ENCODE measurements at places on chromosomes 1 and 21.

DNA sequence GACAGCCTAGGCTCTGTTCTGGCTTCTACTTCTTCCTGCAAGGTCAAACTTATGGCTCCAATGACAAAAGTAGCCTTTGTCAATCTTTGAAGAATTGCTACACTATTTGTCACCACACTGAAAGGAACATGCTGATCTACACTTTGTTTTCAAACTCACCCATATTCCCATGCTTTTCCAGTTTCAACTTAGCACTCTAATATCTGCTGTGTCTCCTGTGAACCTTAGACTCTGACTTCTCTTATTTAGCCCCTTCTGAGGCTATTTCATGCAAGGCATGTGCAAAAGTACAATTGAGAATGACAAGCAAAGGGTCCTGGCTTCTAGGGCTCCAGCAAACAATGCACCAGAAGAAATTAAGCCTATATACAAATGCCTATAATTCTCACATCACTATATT is 374.9 kb downstream of the VAV3 start:
- no peak for DNase-seq

DNA sequence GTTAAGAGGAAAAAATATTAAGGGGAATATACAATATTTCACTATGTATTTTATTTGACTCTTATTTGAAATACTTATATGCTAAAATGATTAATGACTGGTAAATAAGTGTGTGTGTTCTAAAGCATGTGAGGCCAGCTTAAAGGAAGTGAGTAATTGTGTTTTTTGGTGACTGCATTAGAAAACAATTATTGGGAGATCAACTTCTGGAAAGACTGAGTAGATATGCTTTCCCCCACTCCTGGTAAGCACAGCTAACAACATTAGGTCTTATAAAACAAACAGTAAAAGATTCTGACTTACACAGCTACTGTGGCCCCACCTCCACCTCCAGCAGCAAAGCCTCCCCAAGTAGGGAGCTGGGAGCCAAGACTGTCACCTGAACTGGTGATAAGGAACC is 403.0 kb downstream of the SRGAP2C start:
- no peak for DNase-seq

- no peak for DNase-seq
Measured at GRCh38 chr1:198943484-198944187, 304.8 kb downstream of the PTPRC start.

GRCh38 chr1:232111611-232112010 is 485.0 kb downstream of the DISC1 start:
- no peak for DNase-seq

- DNase-seq, result no peak
Measured at GRCh38 chr1:155650231-155650757, 38.3 kb downstream of the YY1AP1 start.

- DNase-seq, result no peak
Measured at GRCh38 chr21:43929217-43929971, 64.4 kb downstream of the AGPAT3 start.

DNA sequence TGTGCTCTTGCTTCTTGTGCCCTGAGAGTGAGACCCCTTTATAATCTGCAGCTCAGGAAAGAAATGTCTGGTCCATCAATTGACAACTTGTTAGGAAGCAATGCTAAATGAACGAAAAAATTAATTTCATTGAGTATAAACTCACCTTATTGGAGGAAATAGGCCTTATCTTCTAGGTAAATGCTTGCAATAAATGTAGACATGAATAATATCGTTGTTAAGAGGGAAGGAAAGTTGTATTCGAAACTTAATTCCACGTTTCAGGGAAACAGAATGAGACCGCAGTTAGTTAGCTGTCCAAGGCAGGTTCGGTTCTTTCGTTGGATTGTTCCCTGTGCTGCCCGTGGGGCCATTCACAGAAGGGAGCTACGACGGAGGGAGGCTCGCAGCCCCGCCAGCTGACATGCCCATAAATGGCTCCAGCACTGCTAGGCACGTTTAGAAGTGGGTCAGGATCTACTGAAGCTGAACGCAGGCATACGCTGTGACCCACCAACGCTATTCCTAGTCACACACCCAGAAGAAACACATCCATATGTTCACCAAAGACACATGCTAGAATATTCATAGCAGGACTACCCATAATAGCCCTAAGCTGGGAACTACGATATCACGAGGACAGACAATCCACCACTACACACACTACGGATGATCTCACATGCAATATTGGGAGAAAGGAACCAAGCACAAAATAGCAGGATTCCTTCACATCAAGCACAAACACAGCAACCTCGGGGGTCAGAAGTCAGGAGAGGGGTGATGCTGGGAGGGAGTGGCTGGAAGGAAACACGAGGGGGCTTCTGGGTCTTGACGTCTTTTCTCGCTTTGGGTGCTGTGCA is 56.2 kb upstream of the LBR start:
- DNase-seq, result no peak

DNA sequence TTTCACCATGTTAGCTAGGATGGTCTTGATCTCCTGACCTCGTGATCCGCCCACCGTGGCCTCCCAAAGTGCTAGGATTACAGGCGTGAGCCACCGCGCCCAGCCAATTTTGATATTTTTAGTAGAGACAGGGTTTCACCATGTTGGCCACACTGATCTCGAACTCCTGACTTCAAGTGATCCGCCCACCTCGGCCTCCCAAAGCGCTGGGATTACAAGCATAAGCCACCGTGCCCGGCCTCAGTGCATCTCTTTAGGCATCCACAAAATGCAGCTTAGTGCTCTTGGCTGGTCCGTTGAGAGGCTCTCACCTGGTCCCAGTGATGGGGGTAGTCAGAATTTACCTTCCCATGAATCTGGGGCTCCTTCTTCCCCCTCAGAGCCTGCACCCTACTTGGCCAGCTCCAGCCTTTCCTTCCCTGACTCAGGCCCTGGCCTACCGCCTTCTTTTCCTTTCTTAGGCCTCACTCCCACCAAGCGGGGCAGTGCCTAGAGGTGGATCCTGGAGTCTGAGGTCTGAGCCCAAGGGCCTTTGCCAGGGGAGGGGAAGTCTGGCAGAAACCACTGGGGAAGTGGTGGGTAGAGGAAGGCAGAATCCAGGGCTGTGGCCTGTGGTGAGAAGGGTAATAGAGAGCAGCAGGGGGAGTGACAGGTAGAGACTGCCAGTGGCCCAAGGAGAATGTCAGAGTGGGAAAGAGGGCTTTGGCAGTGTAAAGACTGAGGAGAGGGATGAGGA is 3.7 kb downstream of the LENEP start:
- DNase-seq, result no peak

- DNase-seq, result no peak
Measured at GRCh38 chr1:27129225-27129624, 25.7 kb downstream of the SLC9A1 start.

GRCh38 chr1:151292207-151293030 is 10.3 kb downstream of the ZNF687 start:
- no peak for DNase-seq

GRCh38 chr1:228305721-228306152 is 97.9 kb downstream of the OBSCN start:
- DNase-seq, result no peak

DNA sequence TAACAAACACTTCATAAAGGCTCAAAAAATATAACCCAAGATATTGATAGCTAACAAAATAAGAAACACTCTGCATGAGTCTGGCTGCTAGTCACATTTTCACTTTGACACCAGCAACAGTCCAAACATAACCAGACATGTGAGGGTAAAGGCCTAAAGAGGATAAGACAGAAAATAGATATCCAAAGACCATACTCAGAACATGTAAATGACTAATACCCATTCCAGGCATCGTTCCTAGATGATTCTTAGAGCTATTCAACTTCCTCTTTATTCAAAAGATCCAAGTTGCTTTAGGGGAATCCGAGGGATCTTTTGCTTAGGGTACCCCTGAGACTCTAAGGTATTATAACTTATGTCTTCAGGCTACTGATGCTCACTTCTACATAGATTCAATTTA is 5.1 kb downstream of the COL24A1 start:
- DNase-seq, result no peak

- DNase-seq, result no peak
Measured at GRCh38 chr1:66239834-66240233, 294.1 kb upstream of the SGIP1 start.

Data from activated CD8-positive, alpha-beta memory T cell treated with anti-CD3 and anti-CD28 coated beads for 4 hours (primary cell).